ENCODE measurements at places on chromosomes 3 and 15.

GRCh38 chr15:35690698-35691116, 144.7 kb upstream of the DPH6 start:
- no peak for DNase-seq

- DNase-seq = no peak
Measured at GRCh38 chr3:153901991-153902390, 219.2 kb upstream of the ARHGEF26 start.

- no peak for DNase-seq
Measured at GRCh38 chr3:15015456-15015855, 49.7 kb downstream of the MRPS25 start.

DNA sequence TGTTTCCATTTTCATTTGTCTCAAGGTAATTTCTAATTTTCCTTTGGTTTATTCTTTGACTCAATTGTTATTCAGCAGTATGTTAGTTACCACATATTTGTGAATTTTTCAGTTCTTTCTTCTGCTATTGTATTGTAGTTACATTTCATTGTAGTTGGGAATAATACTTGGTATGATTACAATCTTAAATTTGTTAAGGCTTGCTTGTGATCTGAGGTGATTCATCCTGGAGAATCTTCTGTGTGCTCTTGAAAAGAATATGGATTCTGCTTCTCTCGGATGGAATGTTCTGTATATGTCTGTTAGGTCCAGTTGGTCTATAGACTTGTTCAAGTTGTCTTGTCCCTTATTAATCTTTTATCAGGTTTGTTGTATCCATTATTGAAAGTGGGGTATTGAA, 63.4 kb upstream of the VEPH1 start:
- DNase-seq = no peak

DNA sequence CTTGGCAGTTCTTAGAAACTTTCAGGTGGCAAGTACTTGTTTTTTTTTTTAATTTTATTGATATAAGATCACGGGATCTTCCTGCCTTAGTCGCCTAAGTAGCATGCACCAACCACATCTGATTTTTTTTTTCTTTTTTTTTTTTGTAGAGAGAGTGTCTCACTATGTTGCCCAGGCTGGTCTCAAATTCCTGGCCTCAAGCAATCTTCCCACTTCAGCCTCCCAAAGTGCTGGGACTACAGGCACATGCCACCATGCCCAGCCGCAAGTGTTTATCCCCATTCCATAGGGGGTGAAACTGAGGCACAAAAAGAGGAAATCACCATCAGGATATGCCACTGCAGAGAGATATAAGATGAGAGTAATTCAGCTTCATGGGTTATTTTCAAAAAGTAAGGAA, 102.9 kb downstream of the IGF2BP2 start:
- DNase-seq = no peak

DNA sequence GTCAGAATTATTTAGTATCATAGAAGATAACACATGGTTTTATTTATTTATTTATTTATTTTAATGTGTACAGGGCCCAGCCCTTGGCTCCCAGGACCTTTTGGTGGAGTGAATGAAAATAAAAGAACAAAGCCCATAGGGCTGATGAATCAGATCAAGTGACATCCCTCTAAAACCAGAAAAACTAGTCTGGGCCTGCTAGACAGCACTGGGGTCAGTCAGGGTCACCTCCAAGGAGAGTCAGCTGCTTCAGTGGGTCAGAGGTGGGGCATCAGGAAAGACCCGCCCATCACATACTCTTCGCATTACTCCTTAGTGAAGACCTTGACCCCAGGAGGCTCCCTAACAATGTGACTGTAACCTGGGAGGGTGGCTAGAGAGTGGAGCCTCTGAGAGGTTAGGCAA, 12.8 kb downstream of the PPCDC start:
- DNase-seq = no peak

DNA sequence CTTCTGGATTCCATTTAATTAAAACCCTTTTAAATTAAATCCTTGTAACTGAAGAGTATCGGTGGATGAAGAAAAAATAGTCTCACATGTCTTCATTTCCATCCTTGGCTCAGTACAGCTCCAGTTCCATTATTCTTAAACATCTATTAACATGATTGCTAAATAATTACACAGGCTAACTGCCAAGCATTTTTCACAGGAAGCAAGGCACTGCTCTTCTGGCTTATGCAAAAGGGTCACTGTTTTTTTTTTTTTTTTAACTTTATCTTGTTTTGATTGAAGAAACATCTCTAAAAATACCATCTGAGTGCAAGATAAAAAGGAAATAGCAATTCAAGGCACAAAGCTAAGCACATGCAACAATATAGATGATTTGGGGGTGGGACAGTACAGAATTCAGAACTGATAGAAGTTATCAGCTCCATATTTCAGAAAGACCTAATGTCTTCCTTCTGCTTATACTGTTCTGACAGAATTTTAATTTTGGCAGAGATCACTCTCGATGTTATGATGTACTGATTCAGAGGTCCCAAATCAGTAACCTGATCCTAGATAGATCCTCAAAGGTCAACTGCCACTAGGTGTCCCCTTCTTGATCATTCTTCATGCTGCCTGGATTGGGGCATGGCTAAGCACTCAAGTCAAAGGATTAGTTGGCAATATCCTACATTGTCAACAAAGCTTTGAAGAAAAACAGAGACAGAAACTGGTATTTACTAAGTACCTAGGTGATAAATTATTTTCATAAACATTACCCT, 57.8 kb upstream of the ACTC1 start:
- DNase-seq = no peak

DNA sequence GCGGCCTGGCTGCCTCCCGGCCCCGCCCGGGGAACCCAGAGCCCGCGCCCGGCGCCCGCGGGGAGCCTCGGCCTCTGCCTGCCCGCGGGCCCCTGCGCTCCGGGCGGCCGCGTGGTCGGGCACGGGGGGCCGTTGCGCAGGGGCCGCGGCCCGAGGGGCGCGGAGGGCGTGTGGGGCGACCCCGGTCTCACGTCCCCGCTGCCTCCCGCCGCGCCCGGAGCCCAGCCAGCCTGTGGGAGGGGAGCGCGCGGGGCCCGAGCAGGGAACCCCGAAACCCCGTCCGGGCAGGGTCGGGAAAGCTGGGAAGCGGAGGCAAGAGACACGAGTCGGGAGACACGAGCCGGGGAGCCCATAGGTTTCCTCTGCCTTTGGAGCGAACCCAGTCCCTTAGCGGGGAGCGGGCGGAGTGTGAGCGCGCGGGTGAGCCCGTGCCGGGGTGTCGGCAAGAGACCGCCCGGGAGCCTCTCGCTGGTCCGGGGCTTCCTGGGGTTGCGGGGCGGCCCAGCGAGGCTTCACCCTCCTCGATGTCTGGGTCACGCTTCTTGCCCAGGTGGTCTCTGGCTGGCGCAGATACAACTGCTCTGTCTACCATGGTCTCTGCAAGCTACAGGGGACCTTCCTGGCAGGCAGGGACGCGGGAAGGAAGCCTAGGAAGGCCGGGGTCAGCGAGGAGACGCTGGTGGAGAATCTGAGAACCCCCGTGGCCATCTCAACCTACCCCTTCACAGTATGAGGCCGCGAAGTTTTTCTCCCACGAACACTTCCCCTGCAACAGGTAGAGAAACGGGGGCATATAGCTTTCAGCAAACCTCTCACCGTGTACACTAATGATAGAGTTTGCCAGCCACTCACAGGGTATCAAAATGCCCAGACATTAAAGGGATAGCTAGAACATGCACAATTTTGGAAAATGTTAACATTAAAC, 586 bp downstream of the LRRK1 start:
- no peak for DNase-seq

- no peak for DNase-seq
Measured at GRCh38 chr15:80982205-80982604, 7.4 kb downstream of the MESD start.

- no peak for DNase-seq
Measured at GRCh38 chr3:115646027-115646690, 22.8 kb downstream of the GAP43 start.

Data from CD4-positive, alpha-beta T cell treated with Interleukin-6 at 100 ng/mL for 8 hours (primary cell).